ENCODE measurements at places on chromosomes 7 and 10.

DNA sequence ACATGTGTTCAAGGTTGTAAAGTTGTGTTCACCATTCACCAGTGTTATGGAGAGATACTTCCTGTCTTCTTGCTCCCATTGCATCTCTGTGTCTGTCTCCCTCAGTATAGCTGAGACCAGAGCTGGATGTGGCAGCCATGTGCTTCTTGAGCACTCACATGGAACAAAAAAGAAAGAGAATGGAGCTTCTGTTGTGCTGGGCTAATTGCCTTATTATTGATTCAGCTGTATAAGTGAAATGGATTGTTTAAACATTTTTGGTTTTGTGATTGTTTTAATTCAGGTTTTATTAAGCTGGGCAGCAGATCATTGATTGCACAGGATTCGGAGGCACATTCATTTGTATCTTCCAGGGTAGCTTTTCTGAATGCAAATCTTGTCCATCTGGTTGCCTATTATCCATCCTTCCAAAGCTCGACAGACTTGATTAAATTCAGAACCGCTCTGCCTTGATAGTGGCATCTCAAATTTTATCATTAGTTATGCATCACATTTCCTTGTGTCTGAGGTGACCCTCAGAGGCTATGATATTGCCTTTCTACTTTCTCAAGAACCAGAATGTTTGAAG, 119.9 kb downstream of the CCNY start:
- no peak for DNase-seq

DNA sequence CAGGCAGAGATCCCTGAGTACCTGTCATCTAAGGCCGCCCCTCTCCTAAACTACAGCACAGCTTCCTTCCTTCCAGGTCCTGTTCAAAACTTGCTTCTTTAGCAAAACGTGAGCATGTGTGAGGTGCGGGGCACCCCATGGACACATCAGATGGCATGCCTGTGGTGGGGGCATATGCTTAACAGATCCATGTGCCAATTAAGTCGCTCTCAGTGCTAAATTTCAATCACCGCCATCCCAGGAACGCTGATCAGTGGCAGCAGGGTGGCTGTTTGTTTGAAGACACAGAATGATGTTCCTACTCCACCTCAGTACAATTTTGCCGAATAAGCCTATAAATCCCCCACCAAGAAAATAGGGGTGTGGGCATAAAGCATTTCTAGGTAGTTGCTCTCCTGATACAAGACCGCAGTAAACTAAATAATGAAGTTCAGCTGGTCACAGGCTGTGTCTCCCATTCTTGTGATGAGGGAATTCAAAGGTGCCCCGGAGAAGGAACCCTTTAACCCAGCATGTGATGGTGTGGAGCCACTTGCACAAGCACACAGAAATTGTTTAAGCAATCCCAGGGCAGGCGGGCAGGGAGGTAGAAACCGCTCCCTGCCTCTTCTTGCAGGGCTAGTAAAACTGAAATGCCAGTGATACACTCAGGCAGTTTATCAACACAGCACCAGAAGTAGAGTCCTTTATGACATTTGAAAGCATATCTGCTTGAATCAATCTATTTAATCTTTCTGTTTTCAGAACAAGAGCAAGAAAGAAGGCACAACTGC, 205.7 kb downstream of the SORCS1 start:
- DNase-seq = no peak

- no peak for DNase-seq
Measured at GRCh38 chr7:40720416-40720815, 585.6 kb downstream of the SUGCT start.

GRCh38 chr10:71605263-71605962, 114.2 kb downstream of the C10orf105 start:
- no peak for DNase-seq

- DNase-seq = peak; percentile 84
Measured at GRCh38 chr7:97006055-97006815, 882 bp downstream of the DLX6 start.

GRCh38 chr7:103073989-103074518, 542 bp downstream of the FBXL13 start:
- DNase-seq = no peak

- no peak for DNase-seq
Measured at GRCh38 chr7:16479591-16479990, 14.1 kb upstream of the SOSTDC1 start.

GRCh38 chr7:140433396-140433795, 29.5 kb downstream of the RAB19 start:
- no peak for DNase-seq

DNA sequence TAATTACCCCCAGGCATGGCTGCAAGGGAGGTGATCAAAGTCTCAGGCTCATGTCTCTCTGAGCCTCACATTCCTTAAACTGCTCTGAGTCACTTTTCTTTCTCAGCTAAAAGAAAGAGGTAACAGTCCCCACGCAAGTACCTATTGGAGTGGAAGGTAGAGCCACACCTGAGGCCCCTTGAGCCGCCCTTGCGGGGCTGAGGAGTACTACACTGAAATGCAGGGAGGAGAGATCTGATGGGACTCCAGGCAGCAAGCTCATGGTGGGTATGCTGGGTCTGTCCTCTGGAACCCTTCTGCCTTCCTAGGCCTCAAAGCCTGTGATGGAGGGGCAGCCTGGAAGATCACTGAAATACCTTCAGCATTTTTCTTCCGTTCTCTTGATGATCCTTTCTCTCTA, 960.0 kb downstream of the DNAJB9 start:
- no peak for DNase-seq

- DNase-seq = no peak
Measured at GRCh38 chr7:23183279-23184012, 1.6 kb downstream of the NUP42 start.

DNA sequence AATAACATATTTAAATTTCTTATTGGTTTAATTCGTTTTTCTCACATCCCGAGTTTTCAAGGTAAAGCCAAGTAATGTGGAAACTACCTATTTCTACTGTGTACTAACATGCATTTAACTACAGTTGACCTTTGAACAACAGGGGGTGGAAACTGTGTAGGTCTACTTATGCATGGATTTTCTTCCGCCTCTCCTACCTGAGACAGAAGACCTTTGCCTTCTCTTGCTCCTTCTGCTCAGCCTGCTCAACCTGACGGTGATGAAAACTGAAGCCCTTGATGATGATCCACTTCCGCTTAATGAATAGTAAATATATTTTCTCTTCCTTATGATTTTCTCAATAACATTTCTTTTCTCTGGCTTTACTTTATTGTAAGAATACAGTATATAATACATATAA, 18.5 kb downstream of the MEOX2 start:
- DNase-seq = no peak

DNA sequence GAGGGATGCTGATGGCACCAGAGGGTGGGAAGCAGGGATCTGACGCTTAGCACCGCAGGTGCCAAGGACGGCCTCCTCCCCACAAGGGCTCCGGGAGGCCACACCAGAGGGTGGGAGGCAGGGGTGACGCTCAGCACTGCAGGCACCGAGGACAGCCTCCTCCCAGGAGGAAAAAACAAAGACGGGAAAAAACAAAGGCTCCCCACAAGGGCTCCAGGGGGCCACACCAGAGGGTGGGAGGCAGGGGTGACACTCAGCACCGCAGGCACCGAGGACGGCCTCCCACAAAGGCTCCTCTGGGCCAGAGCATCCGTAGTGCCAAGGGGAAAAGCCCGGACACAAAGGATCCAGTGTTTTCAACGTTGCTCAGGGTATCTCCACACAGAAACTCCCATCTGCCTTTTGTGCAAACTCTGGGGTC, 25.6 kb downstream of the DIP2C start:
- DNase-seq = no peak

DNA sequence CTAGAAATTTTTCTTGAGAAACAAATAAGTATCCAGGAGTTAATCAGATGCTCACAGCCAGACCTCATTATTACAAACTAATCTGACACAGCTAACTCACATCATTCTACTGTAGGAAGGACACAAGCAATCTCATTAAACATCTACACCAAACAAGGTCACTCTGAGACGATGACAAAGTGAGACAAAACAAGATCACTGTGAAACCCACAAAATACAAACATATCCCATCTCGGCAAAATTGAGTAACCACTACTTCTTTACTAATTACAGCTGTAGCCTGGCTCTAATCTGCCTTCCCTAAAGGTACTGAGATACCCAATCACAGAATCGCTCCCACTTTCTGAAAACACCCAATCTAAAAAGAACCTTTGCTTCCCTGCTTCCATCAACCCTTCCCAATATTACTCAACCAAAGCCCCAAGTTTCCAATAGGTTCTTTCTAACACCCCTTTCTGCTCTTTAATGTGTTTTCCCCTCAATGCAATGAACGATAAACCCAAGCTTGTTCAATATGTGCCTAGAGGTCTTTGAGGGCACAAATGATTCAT, 26.9 kb downstream of the CCDC6 start:
- no peak for DNase-seq

- no peak for DNase-seq
Measured at GRCh38 chr7:96178581-96178980, 143.3 kb downstream of the SLC25A13 start.

GRCh38 chr7:29843726-29844125, 37.4 kb downstream of the WIPF3 start:
- DNase-seq = no peak

DNA sequence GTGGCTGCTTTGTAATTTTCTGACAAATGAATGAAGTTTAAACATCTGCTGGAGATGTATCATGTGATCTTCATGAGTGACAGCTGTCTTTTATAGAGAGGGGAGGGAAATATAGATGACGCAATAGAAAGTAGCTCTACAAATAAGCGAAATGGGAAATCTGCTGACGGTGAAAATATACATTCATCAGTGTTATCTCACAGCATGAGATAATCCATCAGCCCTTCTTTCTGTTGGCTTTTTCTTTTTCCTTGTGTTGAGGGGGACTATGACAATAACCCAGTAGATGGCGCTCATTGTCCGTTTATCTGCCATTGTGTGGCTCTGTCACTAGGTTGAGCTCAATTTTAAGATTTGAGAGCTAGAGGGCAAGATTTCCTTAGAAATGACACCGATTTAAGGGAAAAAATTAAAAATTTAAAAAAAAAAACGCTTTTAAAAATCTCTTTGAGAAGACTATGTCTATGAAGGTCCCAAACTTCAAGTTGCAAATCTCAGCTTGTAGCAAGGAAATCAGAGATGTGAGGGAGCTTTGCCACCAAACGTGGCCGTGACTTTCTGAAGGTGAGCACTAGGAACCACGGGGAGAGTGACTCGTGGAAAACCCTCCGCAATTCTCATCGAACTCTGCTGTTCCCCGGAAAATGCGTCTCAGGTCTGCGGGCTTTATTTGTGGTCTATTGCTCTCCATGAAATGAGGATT, 114.6 kb upstream of the SFMBT2 start:
- DNase-seq = no peak

DNA sequence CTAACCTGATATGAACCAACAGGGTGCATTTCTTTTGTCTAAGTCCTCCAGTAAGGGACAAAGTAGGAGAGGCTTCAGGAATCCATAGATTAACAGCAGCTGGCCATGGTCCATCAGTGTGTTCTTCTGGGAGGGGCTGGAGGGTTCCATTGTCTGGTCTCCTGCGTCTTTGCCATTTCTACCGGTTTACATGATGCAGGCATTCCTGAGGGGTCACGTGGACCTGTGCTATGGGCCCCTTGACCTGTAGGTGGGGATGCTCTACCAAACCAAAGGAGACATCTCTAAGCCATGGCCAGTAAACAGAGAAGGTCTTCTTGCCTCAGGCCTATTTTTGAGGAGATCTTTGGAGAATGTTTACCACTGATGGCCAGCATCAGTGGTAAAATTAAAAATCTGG, 28.7 kb upstream of the HABP2 start:
- no peak for DNase-seq

DNA sequence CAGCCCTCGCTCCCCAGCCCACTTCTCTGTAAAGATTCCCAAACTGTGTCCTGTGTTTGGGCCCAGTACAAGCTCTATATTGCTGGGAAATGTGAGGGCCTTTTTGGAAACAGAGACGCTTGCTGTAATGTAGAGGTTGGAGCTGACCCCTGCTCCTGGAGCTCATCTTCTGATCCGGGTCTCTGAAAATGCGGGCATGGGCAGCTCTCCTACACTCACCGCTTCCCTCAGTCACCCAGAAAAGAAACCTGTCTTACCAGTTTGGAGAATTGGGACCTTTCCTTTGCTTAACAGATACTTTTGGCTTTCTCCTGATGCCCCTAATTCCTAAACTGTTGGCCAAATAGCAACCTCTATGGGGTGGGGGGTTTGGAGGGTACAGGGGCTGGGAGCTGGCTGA, 18.2 kb downstream of the BAG3 start:
- no peak for DNase-seq

- DNase-seq = no peak
Measured at GRCh38 chr7:421136-421991, 98.3 kb downstream of the PDGFA start.

GRCh38 chr10:26806557-26806956, 54.2 kb downstream of the ABI1 start:
- no peak for DNase-seq

DNA sequence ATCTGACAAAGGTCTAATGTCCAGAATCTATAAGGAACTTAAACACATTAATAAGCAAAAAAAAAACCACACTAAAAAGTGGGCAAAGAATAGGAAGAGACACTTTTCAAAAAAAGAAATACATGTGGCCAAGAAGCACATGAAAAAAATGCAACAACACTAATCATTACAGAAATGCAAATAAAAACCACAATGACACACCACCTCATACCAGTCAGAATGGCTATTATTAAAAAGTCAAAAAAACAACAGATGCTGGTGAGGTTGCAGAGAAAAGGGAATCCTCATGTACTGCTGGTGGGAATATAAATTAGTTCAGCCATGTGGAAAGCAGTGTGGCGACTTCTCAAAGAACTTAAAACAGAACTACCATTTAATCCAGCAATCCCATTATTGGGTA, 119.0 kb downstream of the LMBR1 start:
- no peak for DNase-seq

All from NCI-H1930 (cell line).